Stromal cell of bone marrow (primary cell): ENCODE measurements at places on chromosomes 7 and 10.

- peak; percentile 11 for DNase-seq
These were observed 52.9 kb downstream of the BTAF1 start for GRCh38 chr10:91976317-91977051.

GRCh38 chr7:144256112-144256511 lies 8.5 kb downstream of the OR2A7 start:
- DNase-seq = peak; percentile 18

DNA sequence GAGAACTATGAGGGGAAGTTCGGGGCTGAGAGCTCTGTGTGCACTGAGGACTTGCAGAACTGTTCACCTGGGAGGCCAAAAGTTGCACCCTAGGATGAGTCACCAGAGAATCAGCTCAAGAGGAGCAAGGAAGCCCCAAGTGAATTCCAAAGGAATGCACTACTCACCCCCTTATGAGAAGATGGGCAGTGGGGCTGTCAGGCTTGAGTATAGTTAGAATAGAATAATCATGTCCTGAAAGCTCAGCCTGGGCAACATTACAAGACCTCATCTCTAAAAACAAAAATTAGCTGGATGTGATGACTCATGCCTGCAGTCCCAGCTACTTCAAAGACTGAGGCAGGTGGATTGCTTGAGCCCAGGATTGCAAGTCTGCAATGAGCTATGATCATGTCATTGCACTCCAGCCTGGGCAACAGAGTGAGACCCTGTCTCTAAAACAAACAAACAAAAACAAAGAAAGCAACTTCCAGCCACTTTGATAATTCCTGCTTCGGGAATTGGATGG lies 30.0 kb downstream of the MAP3K8 start:
- no peak for DNase-seq

DNA sequence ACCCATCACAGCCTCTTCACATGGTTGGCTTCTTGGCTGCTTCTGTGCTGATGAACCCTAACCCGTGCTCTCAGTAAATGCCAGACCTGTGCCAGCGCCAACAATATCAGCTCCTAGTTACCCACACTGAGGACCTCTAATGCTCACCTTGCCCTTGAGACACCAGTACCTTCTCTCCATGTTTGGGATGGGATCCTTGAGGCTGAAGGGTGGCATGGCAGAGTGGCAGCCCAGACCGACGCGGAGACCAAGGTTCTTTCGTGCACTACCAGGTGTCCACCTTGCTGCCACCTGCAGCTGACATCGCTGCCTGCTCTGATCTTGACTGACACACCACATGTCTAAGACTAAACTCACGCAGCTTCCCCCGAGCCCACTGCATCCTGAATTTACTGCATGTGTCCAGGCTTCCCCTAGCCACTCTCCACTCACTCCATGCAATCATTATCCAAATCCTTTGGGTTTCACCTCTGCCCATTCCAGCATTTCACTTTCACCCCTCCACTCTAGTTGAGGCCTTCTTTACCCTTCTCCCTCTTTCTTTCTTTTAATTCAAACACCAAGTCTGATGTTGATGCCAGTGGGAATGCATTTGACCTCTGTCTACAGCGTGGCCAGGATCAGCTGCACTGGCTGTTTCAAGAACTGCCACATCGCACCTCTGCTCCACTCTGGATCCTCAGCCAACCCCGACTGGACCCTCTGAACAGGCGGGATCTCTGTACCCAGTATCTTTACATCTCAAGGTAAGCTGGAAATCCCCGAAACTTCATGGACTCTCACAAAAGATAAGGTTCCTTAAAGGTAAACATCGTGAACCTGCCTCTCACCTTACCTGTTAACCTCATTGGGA lies 294.9 kb downstream of the GLRX3 start:
- DNase-seq = no peak
